ENCODE measurements at places on chromosomes 5 and 9. TPM values are rescaled to one million over a fixed set of nuclear protein-coding genes. Genes with fewer than 3 reads are reported as not detected.
A peak's percentile ranks its signal among the peaks of the same experiment; 100 is the strongest.

GRCh38 chr5:157575381-157576020 is at the start of gene ADAM19:
Gene ADAM19 (minus strand): TSS chr5:157575775. CDS start chr5:157575696, 79 bp downstream.
- no peaks in the 10 kb centered on the region for H3K36me3 ChIP-seq
- H3K4me3 ChIP-seq, result peak within 1 kb of the TSS; percentile 90
- DNase-seq, result peak; percentile 68
- peak within 1 kb of the TSS; percentile 82 for H3K27ac ChIP-seq

GRCh38 chr5:141816598-141817399 is 61.4 kb downstream of the PCDH1 start:
- DNase-seq, result no peak
- H3K4me3 ChIP-seq, result no peak overlapping the region
- peaks cover 32% of the 10 kb centered on the region for H3K27me3 ChIP-seq
- H3K27ac ChIP-seq, result no peak overlapping the region

RPL37 gene
- total RNA-seq, result 1,461 TPM

- no peak overlapping the region for H3K27ac ChIP-seq
- DNase-seq, result no peak
- no peak overlapping the region for H3K4me3 ChIP-seq
- H3K36me3 ChIP-seq, result no peaks in the 10 kb centered on the region
These were observed 460.8 kb upstream of the SMARCA2 start for GRCh38 chr9:1554081-1555035.

DNA sequence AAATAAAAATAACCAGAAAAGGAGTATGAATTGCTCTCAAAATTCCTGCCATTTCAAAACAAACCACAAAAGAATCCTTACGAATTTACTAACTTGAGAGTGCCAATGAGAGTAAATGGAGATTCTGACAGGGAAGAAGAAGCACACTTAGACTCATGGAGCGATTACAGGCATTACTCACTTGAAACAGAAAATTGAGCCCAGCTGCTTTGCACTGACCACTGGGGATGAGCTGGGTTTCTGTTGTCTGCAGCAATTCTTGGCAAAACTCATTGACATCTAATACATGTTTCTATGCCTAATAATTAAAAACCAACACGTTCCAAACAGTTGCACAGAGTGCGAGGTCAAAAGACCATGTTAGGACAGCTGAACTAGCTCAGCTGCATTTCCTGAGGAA is 731.6 kb downstream of the DNAH5 start:
- H3K36me3 ChIP-seq, result no peaks in the 10 kb centered on the region
- no peaks in the 10 kb centered on the region for H3K4me1 ChIP-seq
- no peaks in the 10 kb centered on the region for H3K27me3 ChIP-seq
- no peak overlapping the region for H3K4me3 ChIP-seq

DNA sequence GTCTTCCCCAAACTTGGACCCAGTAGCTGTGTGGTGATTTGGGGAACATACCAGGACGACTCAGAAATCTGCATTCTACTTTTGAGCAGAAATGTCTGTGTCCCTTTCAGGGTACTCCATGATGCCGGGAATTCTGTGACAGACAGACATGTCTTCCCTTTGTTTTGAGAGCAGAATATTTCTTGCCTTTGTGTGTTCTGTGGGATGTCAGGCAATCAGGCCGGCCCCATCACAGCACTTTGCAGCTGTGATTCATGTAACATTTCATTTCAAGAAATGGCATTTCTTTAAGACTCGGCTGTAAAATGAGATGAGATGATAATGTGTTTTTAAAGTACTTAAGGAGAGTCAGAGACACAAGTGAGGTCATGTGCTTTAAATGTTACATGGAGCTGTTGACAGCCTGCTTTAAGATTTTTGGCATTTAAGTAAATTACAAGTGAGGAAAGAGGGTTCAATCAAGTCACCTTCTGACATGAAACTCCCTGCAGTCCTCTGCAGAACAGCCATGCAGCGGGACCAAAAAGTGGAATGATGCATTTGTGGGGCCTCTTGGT is 98.7 kb downstream of the SLC28A3 start:
- H3K4me1 ChIP-seq, result no peaks in the 10 kb centered on the region
- no peak overlapping the region for H3K27ac ChIP-seq
- H3K27me3 ChIP-seq, result peaks cover 2% of the 10 kb centered on the region
- H3K36me3 ChIP-seq, result peaks cover 3% of the 10 kb centered on the region
- no peak for DNase-seq

- peak overlapping the region; percentile 80 for H3K27ac ChIP-seq
- H3K27me3 ChIP-seq, result no peaks in the 10 kb centered on the region
- H3K36me3 ChIP-seq, result no peaks in the 10 kb centered on the region
- peak overlapping the region; percentile 56 for H3K4me3 ChIP-seq
- H3K4me1 ChIP-seq, result peaks cover 54% of the 10 kb centered on the region
These were observed 13.1 kb downstream of the NR6A1 start for GRCh38 chr9:124758061-124758460.

NFIB gene
- total RNA-seq, result 213 TPM

DNA sequence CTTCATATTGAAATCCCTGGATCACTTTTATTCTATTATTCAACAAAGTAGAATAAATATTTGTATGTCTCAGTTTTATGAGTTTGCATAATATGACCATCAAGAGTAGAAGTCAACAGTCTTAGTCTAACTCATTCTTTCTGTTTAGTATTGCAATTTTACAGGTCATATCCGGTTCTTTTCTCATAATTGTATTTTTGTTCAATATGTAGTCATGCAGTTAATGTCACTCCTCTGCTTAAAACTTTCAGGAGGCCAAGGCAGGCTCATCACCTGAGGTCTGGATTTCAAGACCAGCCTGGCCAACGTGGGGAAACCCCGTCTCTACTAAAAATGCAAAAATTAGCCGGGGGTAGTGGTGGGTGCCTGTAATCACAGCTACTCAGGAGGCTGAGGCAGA is 148.4 kb upstream of the TRPM3 start:
- H3K27me3 ChIP-seq, result peaks cover 17% of the 10 kb centered on the region
- H3K27ac ChIP-seq, result no peak overlapping the region
- H3K4me1 ChIP-seq, result no peaks in the 10 kb centered on the region
- no peaks in the 10 kb centered on the region for H3K36me3 ChIP-seq

GRCh38 chr9:114883709-114884108 is 46.7 kb downstream of the TNFSF8 start:
- no peak overlapping the region for H3K4me3 ChIP-seq
- H3K27me3 ChIP-seq, result no peaks in the 10 kb centered on the region
- no peak overlapping the region for H3K27ac ChIP-seq
- H3K36me3 ChIP-seq, result peaks cover 5% of the 10 kb centered on the region

ARSI gene
- 19.1 TPM for total RNA-seq

DNA sequence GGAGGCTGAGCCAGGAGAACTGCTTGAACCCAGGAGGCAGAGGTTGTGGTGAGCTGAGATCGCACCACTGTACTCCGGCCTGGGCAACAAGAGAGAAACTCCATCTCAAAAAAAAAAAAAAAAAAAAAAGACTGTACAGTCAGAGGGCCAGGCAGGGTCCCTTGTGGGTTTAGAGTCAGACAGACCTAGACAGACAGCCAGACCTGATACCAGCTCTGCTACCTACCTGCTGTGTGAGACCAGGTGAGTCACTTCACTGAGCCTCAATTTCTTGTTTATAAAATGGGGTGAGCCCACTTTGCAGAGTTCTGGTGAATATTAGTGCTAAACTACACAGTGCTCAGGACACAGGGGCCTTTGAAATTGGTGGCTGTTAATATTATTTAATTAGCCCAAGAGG is 19.7 kb downstream of the TRIM14 start:
- peaks cover 5% of the 10 kb centered on the region for H3K36me3 ChIP-seq
- no peak for DNase-seq
- H3K27ac ChIP-seq, result no peak overlapping the region

- no peak for DNase-seq
- no peak overlapping the region for H3K27ac ChIP-seq
These were observed 36.1 kb downstream of the DAP start for GRCh38 chr5:10724781-10725507.

SCAMP1 gene
- 43.7 TPM for total RNA-seq

- DNase-seq, result no peak
- no peak overlapping the region for H3K4me3 ChIP-seq
- H3K27me3 ChIP-seq, result peaks cover 10% of the 10 kb centered on the region
These were observed 4.5 kb upstream of the PCA3 start for GRCh38 chr9:76759732-76760131.

DNA sequence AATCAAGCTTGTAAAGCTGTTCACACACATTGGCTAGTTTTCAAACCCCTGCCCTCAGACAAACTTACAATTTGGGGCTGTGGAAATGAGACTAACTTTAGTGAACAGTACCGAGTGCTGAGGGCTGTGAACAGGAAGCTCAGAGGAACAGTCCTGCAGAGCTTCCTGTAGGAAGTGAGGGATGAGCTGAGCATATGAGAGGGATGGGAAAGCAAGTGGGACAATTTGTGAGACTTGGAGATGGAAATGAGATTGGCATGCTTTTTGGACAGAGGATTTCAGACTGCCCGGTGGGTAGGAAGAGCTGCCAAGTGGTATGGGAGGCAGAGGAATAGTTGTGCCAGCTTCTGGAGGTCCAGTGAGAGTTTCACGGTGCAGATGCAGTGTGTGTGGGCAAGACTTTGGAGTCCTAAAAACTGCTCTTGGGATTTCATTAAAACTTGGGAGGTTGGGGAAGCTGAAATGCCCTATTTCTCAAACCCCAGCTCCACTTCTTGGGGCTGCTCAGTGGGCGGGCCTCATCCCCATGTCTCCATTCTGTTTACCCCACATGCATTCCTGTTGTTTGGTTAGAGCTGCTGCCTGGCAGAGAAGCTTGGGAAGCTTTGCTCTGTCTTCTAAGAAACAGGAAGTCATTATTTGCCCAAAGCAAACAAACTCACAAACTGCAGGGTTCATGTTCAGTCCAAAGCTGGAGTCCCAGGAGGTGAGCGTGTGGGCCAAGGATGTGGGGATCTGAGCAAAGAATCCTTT is 267.5 kb downstream of the ZSWIM6 start:
- no peak overlapping the region for H3K4me3 ChIP-seq
- no peaks in the 10 kb centered on the region for H3K27me3 ChIP-seq
- DNase-seq, result no peak
- H3K27ac ChIP-seq, result peak overlapping the region; percentile 39
- H3K4me1 ChIP-seq, result peaks cover 45% of the 10 kb centered on the region

QRFP gene
- total RNA-seq, result not detected

GPSM1 gene
- total RNA-seq, result 102 TPM

HRH2 gene
- 2.8 TPM for total RNA-seq

GRCh38 chr9:114039484-114039883 is 38.6 kb downstream of the AMBP start:
- H3K4me1 ChIP-seq, result no peaks in the 10 kb centered on the region
- peaks cover 61% of the 10 kb centered on the region for H3K36me3 ChIP-seq
- H3K27ac ChIP-seq, result no peak overlapping the region

DNA sequence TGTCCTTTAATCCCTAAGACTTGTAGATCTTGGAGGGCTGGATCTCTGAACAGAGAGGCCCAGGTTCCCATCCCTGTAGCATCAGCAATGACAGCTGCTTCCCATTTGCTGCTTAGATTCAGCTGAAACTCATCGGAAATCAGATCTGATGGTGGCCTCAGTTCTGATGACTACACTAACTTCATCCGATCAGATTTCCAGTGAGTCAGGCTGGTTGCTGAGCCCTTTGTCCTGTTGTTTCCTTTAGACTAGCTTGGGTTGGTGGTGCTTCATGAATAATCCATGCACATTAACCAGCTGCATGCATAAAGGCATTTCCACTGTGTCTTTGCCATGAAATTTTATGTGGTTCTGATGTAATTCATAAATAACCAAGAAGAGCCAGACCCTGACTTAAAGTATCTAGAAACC is 195.2 kb upstream of the TUT7 start:
- H3K27me3 ChIP-seq, result peaks cover 6% of the 10 kb centered on the region
- H3K36me3 ChIP-seq, result no peaks in the 10 kb centered on the region
- H3K27ac ChIP-seq, result no peak overlapping the region
- no peak for DNase-seq
- H3K4me3 ChIP-seq, result no peak overlapping the region
- H3K4me1 ChIP-seq, result peaks cover 6% of the 10 kb centered on the region

DNA sequence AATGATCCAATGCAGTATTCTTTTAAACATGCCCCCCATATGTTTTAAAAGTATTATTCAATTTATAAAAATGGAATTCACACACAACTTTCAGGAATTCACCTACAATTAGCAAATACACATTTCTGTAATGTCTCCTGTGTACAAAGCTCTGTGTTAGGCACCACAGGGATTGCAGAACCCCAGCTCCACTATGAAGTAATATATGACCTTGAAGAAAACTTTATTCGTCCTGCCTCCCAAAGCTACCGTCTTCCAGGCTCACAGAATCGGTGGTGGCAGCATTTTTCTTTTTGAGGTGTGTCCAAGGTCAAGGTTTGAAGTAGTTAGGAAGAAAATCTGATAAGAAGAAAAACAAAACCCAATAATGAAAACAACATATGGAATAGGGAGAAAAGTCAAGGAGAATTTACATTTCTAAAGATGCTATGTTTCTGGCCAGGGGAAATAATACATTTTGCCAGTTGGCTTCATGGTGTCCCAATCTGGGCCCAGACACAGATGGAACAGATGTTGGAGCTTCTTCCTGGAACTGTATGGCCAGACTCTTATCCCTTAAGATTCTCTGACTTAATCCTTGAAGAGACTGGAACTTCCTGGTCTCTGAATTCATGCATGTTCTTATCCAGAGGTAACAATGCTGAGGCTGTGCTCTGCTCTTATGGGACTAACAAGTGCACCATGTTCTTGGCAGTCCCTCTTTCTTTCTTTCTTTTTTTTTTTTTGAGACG is 22.0 kb upstream of the LVRN start:
- H3K4me3 ChIP-seq, result no peak overlapping the region
- H3K27ac ChIP-seq, result no peak overlapping the region
- no peaks in the 10 kb centered on the region for H3K27me3 ChIP-seq
- H3K4me1 ChIP-seq, result no peaks in the 10 kb centered on the region
- DNase-seq, result no peak
- H3K36me3 ChIP-seq, result no peaks in the 10 kb centered on the region

GFI1B gene
- not detected for total RNA-seq

DNA sequence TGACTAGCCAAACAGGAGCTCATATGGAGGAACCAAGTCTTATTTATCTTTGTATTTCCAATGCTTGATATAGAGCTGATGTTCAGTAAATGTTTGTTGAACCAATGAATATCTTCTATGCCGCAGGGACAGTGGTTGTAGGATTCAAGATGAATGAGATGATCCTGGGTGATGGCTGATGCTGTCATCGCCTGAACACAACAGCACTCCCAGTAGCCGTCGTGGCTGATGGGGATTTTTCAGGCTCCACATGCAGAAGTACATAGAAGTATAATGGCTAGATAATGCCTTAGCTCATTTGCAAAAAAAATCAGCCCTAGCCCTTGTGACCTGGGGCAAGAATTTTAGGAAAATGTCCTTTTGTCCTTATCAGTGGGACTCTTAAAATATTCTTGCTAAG is 69.0 kb upstream of the OR13F1 start:
- H3K27ac ChIP-seq, result no peak overlapping the region
- no peaks in the 10 kb centered on the region for H3K27me3 ChIP-seq
- H3K36me3 ChIP-seq, result no peaks in the 10 kb centered on the region
- no peak for DNase-seq
- H3K4me1 ChIP-seq, result no peaks in the 10 kb centered on the region
- no peak overlapping the region for H3K4me3 ChIP-seq

DNA sequence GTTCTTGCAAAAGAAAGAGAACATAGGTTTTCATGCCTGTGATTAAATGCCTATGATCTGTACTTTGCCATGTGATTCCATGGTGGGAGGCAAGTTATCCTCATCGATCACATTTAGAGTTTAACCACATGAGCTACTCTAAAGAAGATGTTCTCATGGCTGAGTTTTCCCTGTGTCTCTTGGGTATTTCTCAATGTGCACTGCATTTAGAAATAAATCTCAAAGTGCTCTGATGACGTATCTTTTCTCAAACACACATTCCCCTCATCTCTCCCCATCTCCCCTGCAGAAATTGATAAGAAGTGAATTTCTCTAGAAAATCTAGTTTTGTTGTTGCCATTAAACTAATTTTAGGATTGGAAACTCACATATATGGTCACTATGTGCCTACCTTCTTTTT is 282.2 kb downstream of the SEMA5A start:
- H3K27me3 ChIP-seq, result no peaks in the 10 kb centered on the region
- H3K36me3 ChIP-seq, result peaks cover 2% of the 10 kb centered on the region
- no peak for DNase-seq
- H3K27ac ChIP-seq, result no peak overlapping the region

ANKRD34B gene
- total RNA-seq, result not detected
